ENCODE measurements at places on chromosomes 2 and 18.

- no peak for DNase-seq
Measured at GRCh38 chr2:74755386-74755785, 78.5 kb upstream of the HK2 start.

GRCh38 chr18:10926621-10927161 is 222.7 kb downstream of the PIEZO2 start:
- DNase-seq, result no peak

DNA sequence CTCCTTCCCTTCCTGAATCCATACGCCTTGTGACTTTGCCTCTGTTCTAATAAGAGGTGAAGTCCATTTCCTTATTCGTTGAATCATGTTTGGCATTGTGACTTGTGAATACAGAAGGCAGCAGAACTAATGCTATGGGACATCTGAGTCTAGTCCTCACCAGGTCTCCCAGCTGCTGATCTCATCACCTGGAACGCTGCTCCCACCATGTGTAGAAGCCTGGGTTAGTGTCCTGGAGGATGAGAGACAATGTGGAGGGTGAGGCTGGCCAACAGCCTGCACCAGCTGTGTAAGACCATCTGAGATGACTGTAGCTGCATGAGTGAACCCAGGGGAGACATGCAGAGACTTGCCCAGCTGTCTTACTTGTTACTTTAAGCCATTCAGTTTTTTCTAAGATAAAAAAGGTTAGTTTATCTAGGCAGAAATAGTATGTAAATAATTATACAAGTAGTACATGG is 3.5 kb upstream of the HAAO start:
- DNase-seq, result no peak

DNA sequence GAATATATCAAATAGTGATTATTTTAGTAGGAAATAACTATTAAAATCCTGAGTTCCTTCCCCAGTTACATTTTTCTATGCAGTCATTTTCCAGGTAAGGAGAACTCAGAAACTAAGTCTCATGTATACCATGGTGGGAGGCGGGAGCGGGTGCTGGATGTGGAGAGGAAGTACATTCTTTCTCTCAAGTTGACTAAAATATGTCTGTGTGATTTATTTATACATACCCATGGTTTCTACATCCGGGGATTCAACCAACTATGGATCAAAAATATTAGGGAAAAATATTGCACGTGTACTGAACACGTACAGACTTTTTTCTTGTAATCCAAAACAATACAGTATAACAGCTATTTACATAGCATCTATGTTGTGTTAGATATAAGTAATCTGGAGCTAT is 6.8 kb downstream of the ZCCHC2 start:
- no peak for DNase-seq

- DNase-seq, result no peak
Measured at GRCh38 chr2:168915441-168916330, 14.6 kb downstream of the G6PC2 start.

GRCh38 chr2:225895126-225895525 is 495.6 kb downstream of the NYAP2 start:
- no peak for DNase-seq

DNA sequence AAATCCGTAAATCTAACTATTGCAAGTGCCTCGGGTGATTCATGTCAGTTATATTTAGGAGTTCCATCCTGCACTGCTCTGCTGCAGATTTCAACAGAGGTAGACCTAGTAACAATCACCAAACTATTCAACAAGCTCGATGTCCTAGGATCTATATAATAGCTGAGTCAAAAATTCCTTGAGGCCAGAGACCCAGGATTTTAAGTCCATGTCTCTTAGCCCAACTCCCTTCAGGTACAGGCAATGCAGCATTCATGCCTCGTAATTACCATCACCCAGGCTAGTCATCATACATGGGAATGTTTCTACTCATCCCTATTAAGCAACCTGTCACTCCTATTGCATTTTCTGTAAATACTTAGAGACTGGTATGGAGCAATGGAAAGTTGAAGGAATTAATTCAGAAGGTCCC is 729 bp downstream of the TM4SF20 start:
- no peak for DNase-seq

DNA sequence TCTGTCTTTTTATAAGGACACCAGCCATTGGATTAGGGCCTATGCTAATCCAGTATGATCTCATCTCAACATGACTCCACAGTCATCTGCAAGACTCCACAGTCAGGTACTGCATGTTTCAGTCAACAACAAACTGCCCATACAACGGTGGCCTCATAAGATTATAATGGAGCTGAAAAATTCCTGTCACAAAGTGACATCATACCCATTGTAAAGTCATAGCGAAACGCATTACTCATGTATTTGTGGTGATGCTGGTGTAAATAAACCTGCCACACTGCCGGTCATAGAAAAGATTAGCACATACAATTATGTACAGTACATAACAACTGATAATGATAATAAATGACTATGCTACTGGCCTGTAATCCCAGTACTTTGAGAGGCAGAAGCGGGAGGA is 102.2 kb downstream of the TEX51 start:
- DNase-seq, result no peak

GRCh38 chr18:62842898-62843297 is 127.6 kb downstream of the PHLPP1 start:
- no peak for DNase-seq

- no peak for DNase-seq
Measured at GRCh38 chr18:5997361-5997760, 102.0 kb upstream of the TMEM200C start.

DNA sequence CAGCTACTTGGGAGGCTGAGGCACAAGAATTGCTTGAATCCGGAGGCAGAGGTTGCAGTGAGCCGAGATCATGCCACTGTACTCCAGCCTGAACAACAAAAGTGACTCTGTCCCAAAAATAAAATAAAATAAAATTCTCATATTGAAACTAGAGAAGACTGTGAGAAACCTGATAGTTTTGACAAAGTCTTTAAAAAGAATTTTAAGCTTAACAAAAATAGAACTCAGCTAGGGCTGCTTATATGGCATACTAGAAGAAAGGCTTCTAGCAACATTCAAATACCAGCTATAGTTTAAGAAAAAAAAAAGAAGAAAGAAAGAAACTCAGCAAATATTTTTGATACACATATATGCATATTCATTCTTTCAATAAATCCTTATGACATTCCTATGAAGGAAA is 13.6 kb downstream of the HADHA start:
- no peak for DNase-seq

- no peak for DNase-seq
Measured at GRCh38 chr2:70620020-70620419, 66.4 kb upstream of the TGFA start.

- DNase-seq, result no peak
Measured at GRCh38 chr2:176291809-176292283, 22.6 kb downstream of the MTX2 start.

DNA sequence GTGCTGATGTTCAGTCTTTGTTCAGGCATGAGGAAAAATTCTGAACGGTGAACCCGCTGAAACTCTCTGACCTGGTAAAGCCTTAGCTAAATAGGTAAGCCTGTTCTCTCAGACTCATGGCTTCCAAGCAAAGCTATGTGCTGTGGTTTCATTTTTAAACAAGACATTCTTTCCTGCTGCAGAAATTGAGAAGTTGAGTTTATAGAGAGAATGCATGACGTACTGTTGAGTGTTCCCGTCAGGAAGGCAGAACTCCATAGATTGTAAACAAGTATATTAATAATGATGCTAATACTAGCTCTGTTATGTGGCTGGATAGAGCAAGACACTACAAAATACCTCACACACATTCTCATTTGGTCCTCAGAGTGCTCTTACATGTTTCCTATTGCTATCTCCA is 424.0 kb upstream of the CRIM1 start:
- DNase-seq, result no peak

GRCh38 chr2:3505771-3506170 is 13.6 kb downstream of the ADI1 start:
- DNase-seq, result no peak

DNA sequence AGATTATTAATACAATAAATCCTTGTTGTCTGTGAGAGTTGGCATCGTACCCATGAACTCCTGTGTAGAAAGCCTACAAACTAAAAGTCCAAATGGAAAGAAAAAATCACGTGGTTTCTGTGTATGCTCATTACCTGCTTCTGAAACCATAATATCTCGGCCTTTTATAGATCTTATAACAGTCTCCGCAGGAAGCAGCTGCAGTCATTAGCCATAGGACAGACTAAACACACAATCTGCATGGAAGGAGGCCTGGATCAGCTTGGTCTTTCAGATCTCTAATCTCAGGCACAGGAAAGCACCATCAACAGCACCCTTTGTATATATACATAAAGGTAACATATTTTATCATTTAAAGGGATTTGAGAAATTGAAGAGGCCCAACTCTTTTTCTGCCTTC is 508.9 kb upstream of the TCF4 start:
- no peak for DNase-seq

DNA sequence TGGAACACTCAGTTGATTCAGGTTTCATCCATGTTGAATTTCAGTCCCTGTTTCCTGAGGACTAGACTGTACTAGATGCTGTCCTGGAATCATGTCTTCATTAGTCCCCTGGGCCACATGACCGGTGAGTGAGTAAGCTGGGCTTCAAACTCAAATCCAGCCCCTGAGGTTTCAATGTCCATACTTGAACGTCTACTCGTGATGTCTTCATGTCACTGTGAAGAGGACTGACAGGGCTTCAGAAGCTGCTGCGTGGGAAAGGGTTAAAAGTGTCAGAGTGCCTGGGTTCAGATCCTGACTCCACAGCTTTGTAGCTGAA is 101.2 kb downstream of the CDK15 start:
- DNase-seq, result no peak

DNA sequence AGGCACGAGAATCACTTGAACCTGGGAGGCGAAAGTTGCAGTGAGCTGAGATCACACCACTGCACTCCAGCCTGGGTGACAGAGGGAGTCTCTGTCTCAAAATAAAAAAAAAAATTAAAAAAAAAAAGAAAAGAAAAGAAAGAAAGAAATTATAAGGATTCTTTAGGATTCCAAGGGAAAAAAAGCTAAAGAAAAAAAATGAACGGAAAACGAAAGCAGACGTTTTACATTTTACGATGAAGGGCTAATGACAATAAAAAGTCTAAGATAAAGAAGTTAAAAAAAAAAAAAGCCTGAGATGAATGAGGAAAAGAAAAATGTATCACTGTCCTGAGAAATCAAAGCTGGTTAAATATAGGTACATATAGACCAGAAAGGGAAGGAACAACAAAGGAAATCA is 58.5 kb downstream of the SOS1 start:
- no peak for DNase-seq

GRCh38 chr2:173049831-173050230 is 25.8 kb upstream of the MAP3K20 start:
- no peak for DNase-seq
